Activated T-helper 2 cell treated with anti-CD3 and anti-CD28 coated beads, Interferon-gamma antibody, Interleukin-2, Interleukin-4, amounts not matched to agents 10 μg/mL and 5 μg/mL and 100 μg/mL, durations not matched to agents 14 hours and 24 hours and 36 hours (primary cell): ENCODE measurements at places on chromosomes 16 and 17.
A peak's percentile ranks its signal among the peaks of the same experiment; 100 is the strongest.

- H3K4me1 ChIP-seq = peaks cover 20% of the 10 kb centered on the region
- H3K36me3 ChIP-seq = peaks cover 83% of the 10 kb centered on the region
- H3K4me3 ChIP-seq = no peak overlapping the region
- no peak overlapping the region for H3K27ac ChIP-seq
- H3K27me3 ChIP-seq = no peaks in the 10 kb centered on the region
- no peak for DNase-seq
These were observed 6.3 kb downstream of the PDF start for GRCh38 chr16:69324013-69324531.

- no peaks in the 10 kb centered on the region for H3K27me3 ChIP-seq
- DNase-seq = no peak
- no peak overlapping the region for H3K4me3 ChIP-seq
These were observed 11.6 kb downstream of the ZFPM1 start for GRCh38 chr16:88464447-88465318.

DNA sequence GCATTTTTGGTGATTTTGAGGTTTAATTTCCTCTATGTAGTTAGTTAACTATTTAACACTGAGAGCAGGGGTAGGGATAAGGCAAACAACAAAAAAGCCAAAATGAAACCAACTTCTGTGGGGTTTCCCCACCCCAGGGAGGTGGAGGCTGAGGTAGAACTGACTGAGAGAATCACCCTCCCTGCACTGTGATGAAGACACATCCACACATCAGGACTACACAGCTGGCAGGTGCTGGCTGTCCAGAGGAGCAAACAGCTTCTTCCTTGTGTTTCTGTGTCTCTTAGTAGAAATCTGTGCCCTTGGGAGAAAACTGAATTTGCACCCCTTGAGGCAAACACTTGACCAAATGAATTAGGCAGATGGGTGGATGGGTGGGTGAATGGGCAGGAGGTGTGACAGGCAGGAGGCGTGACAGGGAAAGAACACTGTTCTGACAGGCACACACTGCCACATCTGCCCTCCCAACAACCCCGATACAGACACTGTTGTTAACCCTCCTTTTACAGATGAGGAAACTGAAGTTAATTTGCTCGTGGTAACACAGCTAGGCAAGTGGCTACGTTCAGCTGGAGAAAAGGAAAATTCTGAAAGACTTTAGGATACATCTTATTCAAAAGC is 62.9 kb upstream of the AMZ2 start:
- peak; percentile 67 for DNase-seq
- H3K27me3 ChIP-seq = no peaks in the 10 kb centered on the region
- H3K4me1 ChIP-seq = peaks cover 53% of the 10 kb centered on the region
- H3K36me3 ChIP-seq = peaks cover 24% of the 10 kb centered on the region

- peaks cover 64% of the 10 kb centered on the region for H3K4me1 ChIP-seq
- peak overlapping the region; percentile 85 for H3K27ac ChIP-seq
- peaks cover 34% of the 10 kb centered on the region for H3K36me3 ChIP-seq
- no peaks in the 10 kb centered on the region for H3K27me3 ChIP-seq
These were observed 14.4 kb upstream of the MEAK7 start for GRCh38 chr16:84518804-84519341.

DNA sequence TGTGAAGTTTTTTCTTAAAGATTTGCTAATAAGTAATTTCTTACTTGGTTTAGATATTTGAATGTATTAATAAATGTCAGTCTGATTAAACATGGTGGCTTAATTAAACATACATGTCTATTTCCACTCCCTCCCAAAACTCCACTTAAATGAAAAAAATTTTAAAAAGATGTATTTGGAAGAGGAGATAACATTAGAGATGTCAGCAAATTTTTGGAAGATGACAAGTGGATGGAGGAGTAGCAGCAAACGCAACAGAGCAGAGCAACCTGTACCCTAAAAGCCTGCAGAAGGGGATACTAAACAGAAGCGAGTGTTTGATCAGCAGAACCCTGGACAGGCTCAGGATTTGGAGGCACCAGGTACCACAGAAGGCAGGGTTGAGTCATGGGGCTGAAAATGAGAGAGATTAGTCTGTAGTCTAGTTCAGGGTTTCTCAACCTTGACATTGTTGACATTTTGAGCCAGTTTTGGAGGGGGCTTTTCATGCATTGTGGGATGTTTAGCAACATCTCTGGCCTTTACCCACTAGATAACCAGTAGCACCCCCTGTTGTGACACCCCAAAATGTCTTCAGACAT is 17.8 kb downstream of the LUC7L3 start:
- peaks cover 67% of the 10 kb centered on the region for H3K36me3 ChIP-seq
- H3K4me3 ChIP-seq = no peak overlapping the region
- peaks cover 32% of the 10 kb centered on the region for H3K4me1 ChIP-seq
- peak overlapping the region; percentile 45 for H3K27ac ChIP-seq
- no peaks in the 10 kb centered on the region for H3K27me3 ChIP-seq

GRCh38 chr16:19113577-19114358 is at the start of gene ITPRIPL2:
TSS of gene ITPRIPL2 (plus strand) at chr16:19113964. CDS start at chr16:19114462, 498 bp downstream.
- peak within 1 kb of the TSS; percentile 88 for H3K27ac ChIP-seq
- DNase-seq = peak; percentile 43
- no peaks in the 10 kb centered on the region for H3K27me3 ChIP-seq
- peak within 1 kb of the TSS; percentile 83 for H3K4me3 ChIP-seq
- peaks cover 39% of the 10 kb centered on the region for H3K4me1 ChIP-seq
- peaks cover 32% of the 10 kb centered on the region for H3K36me3 ChIP-seq

DNA sequence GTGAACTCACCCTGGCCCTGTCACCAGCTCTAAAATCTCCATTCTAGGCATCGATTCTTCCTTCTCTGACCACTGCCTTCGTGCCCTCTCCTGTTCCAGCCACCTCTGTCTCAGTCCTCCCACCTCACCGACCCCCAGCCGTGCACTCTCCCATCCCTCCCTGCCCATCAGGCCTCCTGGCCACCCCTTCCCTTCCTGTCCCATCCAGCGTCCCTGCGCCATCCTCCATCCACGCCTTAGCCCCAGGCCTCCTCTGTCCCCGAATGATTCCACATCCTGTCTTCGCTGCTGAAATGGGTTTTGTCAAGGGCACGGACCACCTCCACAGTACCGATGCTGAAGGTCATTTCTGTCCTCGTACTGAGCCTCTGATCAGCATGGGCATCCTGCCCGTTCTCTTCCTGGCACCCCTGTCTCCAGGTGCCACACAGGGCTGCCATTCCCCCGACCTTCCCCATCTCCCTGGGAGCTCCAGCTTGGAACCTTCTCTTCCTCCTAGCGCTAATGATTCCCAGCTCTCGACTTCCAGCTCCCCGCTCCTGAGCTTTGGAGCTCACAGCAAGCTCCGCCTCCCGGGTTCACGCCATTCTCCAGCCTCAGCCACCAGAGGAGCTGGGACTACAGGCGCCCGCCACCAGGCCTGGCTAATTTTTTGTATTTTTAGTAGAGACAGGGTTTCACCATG is 2.6 kb downstream of the TRIM65 start:
- H3K4me3 ChIP-seq = peak overlapping the region; percentile 48
- no peak overlapping the region for H3K27ac ChIP-seq
- no peaks in the 10 kb centered on the region for H3K27me3 ChIP-seq
- DNase-seq = no peak

GRCh38 chr16:17839272-17839671 is 368.5 kb upstream of the XYLT1 start:
- H3K4me3 ChIP-seq = no peak overlapping the region
- H3K27me3 ChIP-seq = no peaks in the 10 kb centered on the region
- no peak overlapping the region for H3K27ac ChIP-seq
- no peaks in the 10 kb centered on the region for H3K4me1 ChIP-seq

DNA sequence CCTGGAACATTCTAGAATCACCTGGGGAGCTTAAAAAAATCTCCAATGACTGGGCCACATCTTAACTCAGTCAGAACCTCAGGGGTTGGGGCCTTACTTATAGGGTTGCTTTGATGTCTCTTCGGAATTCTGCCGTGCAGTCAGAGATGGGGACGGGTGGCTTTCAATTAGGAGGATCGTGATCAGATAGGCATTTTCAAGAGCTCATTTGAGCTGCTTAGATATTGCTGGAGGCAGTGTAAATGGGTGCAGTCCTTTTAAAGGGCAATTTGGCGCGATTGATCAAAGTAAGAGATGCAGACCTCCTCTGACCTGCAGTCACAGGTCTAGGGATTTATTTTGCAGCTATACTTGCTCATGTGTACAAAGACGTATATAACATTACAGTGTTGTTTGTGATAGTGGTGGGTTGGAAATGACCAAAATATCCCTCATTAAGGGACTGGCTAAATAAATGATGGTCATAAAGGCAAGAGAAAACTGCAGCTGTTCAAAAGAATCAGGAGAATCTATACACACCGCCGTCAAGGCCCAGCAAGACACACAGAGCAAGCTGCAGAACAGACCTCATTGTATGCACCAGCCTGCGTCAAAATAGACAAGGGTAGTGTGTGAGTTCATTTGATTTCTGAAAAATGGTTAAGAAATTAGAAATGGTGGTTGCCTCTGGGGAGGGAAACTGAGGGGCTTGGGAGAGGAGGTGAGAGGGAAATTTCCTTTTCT is 6.3 kb upstream of the KCNG4 start:
- H3K4me3 ChIP-seq = no peak overlapping the region
- peaks cover 2% of the 10 kb centered on the region for H3K4me1 ChIP-seq
- H3K27me3 ChIP-seq = peaks cover 5% of the 10 kb centered on the region
- H3K36me3 ChIP-seq = no peaks in the 10 kb centered on the region
